Activated T-helper 1 cell treated with anti-CD3 and anti-CD28 coated beads, Interleukin-2, amount 50 U/mL, for 16 hours (primary cell): ENCODE measurements at places on chromosomes 12 and 14.

- DNase-seq: no peak
Observed at GRCh38 chr12:31804185-31804504, 75.3 kb upstream of the AMN1 start.

DNA sequence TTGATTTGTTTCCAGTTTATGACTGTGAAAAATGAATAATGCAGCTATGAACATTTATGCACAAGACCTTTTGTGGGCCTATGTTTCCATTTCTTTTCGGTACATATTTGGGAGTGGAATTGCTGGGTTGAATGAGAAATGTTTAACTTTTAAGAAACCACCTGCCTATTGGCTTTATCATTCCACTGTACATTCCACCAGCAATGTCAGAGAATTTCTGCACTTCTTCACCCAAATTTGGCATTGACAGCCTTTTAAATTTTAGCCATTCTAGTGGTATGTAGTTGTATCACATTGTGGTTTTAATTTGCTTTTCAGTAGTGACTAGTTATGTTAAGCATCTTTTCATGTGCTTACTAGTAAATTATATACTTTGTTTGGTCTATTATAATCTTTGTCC is 317.0 kb upstream of the TMTC1 start:
- no peak for DNase-seq

DNA sequence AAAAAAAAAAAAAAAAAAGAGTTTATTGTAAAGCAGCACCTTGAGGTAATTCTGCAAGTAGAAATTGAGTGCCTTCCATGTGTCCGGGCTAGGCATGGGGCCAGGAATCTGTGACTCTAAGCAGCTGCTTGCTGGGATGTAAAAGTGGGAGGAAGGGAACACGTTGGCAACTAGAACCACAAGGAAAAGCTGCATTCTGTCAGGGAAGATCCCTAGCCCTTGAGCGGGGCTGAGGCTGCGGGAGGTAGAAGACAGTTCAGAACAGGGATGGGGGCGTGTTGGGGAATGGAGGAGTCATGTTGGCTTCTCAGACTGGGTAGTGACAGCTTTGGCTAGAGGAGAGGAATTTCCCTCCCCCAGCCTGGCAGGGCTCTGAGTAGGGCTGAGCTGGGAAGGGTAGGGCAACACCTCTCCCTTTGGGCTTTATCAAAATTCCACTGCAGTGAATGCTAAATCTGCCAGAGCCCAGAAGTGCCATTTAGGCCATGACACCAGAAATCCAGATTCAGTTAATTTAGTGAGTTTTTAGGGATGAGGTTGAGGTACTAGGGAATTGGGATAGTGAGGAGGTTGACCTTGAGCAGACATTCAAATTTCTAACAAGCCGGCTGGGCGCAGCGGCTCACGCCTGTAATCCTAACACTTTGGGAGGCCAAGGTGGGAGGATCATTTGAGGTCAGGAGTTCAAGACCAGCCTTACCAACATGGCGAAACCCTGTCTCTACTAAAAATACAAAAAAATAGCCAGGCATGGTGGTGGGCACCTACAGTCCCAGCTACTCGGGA is 3.4 kb upstream of the TRAFD1 start:
- no peak for DNase-seq

GRCh38 chr12:46160101-46160980 is 108.5 kb downstream of the SLC38A1 start:
- no peak for DNase-seq

GRCh38 chr12:88781909-88782308 is 201.6 kb upstream of the KITLG start:
- no peak for DNase-seq

DNA sequence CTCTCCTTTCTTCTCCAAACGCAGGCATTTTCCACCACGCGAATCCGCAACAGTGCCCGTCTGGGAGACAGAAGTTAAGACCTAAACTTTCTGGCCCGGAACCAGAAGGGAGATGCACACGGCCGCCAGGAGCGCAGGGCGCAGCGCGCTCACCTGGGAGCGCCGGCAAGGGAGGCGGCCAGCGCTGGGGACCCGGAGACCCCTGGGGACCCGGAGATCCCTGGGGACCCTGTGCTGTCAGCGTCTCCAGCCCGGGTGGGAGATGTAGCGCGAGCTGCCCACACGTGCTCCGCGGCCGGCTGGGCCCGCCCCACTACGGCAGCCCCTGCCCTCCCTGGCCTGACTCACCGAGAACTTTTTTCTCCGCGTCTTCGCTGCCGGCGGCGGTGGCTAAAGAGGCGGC is 620 bp downstream of the YBX3 start:
- DNase-seq: peak; percentile 8

GRCh38 chr12:14756334-14757143 is 46.7 kb downstream of the WBP11 start:
- DNase-seq: no peak

DNA sequence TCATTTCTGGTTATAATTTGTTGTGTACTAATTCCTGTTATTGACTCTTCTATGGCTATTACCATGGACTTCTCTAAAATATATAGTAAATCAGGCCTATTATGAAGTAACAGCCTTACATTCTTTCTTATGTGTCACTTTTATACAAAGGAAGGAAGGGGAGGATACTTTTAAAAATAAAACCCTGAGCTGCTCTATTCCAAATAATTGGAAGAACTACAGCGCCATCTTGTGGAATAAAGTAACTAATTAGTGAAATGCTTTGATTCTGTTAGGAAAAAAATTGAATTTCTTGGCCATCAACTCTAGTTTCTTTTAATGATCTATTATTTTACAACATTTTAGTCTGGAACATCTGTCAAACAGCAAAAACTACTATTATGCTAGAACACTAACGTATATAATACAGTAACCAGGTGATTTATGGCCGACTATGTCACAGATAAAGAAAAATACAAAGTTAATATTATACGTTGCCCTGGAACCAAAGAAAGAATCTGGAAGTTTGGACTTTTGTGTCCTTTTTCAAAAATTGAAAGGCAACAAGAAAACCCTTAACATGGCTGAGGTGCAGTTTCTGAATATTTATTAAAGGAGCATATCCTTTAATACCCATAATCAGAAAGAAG is 55.0 kb upstream of the NELL2 start:
- no peak for DNase-seq

DNA sequence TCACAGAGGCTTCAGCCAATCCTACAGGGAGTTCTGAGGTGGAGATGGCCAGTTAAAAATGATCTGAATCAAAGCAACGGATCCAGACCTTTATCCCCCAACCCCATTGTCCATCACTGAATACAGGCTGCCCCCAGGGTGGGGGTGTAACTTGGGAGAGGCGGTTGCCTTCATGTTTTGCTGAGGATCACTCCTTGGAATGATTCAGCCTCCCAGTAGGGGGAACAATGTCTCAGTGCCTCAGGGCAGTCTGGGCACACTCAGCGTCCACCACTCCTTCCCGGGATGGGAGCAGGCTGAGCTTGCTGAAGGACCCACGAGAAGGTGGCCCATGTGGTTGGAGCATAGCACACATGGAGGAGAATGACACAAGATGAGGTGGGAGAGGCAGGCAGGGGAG is 60.2 kb downstream of the RFX4 start:
- DNase-seq: no peak

DNA sequence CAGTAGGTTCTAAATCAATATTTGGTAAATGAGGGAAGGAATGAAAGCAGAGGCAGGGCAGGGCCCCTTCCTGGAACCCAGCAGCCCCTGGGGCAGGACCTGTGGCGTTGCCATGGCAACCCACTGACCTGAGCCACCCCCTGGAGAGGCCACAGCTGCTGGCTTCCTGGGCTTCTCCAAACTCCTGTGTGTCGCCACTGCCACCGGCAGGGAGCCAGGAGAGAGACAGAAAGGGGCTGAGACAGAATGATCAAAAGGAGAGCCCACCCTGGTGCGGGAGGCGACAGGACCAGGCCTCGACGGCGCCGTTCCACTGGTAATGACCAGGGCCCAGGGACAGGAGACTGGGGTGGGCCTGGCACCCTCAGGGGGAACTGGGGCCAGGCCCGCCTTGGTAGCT is 18.2 kb downstream of the RFX4 start:
- no peak for DNase-seq

DNA sequence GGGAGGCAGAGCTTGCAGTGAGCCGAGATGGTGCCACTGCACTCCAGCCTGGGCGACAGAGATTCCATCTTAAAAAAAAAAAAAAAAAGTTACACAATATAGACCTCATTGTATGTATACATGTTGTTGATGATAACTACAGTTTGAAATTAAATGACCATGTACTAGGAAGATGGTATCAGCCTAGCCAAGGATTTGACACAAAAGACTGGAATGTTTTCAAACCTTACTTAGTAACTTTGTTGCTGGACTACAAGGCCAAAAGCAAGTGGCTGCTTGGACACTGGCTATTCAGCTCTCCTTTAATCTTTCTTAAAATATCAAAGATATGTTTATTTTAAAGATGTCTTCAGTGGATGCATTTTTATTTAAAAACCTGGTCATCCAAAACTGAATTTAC is 18.9 kb upstream of the NUDT4 start:
- no peak for DNase-seq

- DNase-seq: no peak
Observed at GRCh38 chr14:49218436-49219092, 367.6 kb downstream of the RPS29 start.

DNA sequence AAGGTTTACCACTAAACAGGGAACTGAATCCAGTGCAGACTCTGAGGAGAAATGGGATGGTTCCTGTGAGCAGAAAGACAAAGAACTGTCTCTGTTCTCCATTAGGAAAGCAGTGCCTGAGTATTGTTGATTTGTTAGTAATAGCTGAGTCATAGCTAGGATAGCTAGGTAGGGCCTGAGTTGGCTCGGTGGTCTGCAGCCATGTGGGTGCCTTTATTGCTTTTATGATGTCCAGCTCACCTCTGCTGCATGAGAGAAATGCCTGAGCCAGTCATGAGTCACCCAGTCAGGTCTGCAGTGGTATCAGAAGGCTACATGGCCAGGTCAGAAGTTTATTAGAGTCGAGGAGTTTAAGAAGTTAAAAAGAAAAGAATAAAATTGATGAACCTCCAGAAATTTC is 24.2 kb downstream of the TRHDE start:
- no peak for DNase-seq

- DNase-seq: peak; percentile 24
Observed at GRCh38 chr14:50875359-50876070, 3.7 kb downstream of the ABHD12B start.

DNA sequence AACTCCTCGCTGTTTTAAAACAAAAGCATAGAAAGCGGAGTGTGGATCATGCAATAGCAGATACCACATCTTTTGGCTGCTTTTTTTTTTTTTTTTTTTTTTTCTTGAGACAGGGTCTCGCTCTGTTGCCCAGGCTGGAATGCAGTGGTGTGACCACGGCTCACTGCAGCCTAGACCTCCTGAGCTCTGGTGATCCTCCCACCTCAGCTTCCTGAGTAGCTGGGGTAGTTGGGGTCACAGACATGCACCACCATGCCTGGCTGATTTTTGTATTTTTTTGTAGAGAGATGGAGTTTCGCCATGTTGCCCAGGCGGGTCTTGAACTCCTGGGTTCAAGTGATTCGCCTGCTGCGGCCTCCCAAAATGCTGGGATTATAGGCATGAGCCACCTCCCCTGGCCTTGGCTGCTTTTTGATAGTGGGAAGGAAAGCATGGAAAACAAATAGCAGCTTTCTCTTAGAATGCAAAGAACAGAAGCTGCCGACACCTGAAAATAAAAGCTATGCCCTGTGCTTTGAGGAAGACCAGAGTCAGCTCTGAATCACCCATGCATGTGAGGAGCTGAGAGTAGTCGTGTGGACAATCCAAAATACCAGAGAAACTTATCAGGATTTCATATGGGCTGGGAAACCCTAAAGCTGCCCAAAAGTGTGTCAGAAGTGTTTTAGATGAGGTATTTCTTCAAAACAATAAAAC is 3.6 kb upstream of the ELK3 start:
- no peak for DNase-seq

- no peak for DNase-seq
Observed at GRCh38 chr12:78120866-78121560, 290.3 kb downstream of the NAV3 start.

DNA sequence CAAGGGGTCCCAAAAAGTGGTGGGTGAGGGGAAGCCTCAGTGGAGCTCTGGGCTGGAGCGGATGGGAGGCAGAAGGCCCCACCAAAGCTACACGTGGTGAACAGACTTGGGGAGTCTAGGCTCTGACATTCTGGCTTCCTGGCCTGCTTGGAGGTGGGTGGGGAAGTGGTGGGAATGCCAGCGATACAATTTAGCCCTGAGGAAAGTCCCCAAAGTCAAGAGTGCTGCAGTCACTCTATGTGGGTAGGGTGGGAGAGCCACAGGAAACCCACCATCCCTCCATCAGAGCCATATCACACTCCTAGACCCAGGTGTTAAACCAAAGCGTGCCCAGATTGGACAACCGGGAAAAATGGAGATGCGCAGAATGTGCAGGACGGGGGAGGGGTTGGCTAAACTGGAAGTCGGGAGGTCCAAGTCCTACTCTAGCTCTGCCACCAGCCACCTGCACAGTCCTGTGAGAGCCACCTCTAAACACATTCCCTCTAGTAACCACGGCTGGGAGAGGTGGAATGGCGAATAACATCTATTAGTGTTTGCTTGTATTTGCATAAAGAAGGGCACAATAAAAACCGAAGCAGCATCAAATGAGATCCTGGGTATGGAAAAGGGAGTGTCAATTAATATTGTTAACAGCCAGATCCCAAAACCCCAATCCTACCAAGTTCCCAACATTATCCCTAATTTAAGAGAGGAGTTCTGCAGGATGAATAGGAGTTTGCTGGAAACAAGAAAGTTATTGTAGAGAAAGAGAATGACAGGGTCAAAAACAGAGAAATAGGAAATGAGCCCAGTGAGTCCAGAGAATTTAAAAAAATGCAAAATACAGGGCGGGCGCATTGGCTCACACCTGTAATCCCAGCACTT is 14.0 kb upstream of the CD9 start:
- DNase-seq: no peak

DNA sequence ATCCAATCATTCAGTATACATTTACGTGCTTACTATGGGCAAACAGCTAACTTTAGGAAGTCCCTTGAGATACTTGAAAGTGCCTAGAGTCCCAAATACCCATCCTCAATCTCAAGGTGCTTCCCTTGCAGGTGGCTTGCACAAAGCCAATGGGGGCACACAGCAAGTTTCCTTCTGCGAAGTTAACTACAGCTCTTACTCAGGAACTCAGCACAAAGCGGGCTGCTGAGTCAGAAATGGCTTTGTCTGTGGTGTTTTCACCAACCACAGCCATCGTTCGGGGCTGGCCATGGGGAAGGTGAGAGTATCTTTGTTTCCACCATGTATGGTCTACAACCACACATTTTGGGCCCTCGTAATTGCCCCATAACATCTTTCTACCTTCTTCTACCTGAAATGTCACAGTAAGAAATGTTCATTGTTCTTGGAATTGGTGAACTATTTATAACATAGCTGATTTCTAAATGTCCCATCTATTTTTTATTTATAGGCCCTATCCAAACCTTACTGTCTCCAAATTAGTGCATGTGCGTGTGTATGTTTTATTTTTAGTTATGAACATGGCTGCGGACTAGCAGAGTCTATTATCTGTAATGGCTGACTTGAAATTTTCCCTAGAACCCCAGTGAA is 13.9 kb downstream of the MFAP5 start:
- peak; percentile 43 for DNase-seq

DNA sequence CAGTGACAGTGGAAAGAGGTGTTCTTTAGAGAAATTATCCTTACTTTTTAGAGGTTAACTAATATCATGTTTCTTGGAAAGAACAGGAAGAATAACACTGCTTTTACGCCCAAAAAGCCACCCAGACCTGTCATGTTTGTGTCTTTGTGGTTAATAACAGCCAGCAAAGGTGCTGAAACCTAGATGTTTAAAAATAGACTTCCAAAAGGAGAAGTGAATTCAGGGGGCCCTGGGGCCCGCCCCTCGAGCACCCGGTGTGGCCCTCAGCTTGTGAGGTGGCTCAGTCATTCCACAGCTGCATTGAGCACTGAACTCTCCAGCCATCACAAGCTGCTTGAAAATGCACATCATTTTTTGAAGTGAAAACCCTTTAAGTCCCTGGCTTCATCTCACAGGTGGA is 20.8 kb upstream of the AMN start:
- no peak for DNase-seq
